Activated naive CD8-positive, alpha-beta T cell treated with anti-CD3 and anti-CD28 coated beads, Interleukin-2, amount 10 ng/mL, durations not matched to agents 7 days and 5 days (primary cell): ENCODE measurements at places on chromosomes 4 and X.

DNA sequence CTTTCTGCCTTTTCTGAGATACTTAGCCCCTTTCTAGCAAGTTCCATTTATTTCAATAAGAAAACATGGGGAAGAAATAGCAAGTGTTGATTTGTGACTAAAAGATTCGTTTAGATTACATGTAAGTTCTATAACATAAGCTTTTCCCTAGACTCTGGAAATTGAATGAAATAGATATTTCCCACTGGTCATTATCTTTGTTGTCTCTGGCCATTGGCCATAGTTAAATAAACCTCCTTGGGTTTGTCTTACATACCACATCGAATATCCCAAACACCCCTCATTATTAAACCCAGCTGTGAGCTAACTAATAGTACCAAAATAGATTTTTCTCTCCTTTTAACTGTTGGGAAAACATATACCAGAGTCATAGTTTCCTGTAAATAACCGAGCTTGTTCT is 534.8 kb downstream of the IQCM start:
- DNase-seq = no peak

GRCh38 chrX:39222346-39223113 is 421.3 kb downstream of the MID1IP1 start:
- DNase-seq = no peak

DNA sequence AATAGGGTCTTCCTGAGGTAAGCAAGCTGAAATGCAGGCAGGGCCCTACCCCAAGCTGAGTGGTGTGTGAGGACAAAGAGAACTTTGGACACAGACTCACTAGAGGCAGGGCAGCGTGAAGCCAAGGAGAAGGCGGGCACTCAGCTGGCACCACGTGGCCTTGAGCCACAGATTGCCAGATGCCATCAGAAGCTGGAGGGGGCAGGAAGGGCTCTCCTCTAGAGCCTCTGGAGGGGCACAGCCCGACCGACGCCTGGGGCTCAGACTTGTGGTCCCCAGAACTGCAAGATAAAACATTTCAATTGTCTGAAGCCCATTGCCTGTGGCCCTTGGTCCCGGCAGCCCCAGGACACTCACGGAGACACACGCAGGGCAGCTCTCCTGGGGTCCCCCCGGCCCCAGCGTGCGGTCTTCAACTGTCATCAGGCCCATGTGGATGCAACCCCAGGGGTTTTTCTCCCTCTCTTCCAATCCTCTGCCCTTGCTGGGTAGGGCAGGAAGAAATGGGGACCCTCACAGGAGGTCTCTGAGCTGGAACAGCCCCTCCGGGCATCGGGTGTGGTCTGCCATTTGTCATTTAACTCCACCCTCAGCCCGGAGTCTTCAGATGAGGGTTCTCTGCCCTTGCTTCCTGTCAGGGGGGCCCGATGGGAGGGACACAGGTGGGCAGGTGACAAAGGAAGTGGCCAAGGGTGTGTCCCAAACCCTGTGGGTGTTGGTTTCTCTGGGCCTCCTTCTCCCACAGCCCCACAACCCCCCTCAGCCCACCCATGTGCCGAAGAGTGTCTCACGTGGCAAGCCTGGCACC is 22.2 kb downstream of the HMX1 start:
- no peak for DNase-seq

- no peak for DNase-seq
Observed at GRCh38 chr4:89357340-89357739, 49.7 kb upstream of the GPRIN3 start.

DNA sequence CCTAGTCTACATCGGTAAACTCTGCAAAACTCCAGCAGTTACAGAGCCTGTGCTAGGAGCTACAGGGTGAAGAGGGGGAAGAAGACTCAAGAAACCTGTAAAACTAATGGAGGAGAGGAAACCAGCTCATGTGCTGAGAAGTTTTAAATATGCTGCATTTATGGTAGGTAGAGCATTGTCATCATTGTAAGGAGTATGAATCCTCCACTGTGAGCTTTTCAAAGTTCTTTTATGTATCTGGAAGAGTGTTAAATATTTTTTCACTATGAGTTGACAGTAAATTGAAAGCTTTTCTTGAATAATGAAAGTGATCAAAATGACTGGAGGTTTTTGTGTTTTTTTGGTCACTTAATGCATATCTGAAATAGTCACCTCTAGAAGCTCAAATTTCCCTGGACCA is 46.2 kb downstream of the SEPTIN11 start:
- DNase-seq = no peak

DNA sequence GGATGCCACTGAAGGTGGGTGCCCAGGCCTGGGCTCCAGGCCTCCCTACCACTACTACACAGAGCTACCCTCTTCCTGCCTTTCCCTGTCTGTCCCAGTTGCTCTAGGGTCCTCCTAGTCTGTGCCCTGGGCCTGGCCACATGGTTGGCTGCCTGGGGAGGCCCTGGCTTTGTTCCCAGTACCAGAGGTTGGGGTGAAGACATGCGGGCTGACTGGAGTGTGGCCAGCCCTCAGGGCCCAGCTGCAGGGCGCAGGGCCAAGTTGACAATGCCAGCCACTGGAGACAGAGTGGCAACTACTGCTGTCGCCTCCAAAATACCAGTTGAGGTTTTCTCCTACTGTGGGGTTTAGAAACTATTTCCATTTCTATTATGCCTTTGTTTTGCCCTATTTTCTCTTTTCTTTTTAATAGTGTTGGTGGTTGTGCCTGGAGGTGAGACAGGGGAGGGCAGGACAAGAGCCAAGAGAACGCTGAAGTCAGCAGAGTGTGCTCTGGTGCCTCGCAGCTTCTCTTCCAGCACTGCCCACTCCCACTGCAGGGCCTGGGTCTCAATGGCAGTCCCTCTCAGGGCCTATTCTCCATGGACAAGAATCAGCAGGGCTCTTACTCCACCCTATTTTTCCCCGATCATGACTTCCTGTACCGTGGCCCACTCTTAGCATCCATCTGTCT is 32.2 kb upstream of the XPNPEP2 start:
- no peak for DNase-seq

GRCh38 chrX:31061091-31061490 is 10.8 kb downstream of the FTHL17 start:
- DNase-seq = no peak

DNA sequence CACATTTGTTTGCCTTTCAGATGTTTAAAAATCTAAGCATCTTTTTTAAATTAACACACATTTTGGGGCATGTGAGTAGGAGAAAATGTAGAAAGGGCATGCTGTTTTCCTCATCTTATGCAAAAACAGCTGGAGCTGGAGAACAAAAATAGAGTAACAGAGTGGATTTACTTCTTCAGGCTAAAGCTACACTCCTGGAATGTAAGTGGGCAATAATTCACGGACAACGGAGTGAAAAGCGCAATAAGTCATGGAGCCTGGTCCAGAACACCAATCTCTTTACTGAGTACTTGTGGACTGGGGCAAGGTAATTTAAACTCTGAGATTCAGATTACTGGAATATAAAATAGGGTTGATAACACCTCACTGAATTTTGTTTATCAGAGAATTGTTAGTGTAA is 1018.8 kb upstream of the HS3ST1 start:
- no peak for DNase-seq
